Activated T-cell treated with anti-CD3 and anti-CD28 coated beads, Interleukin-2, amount 50 U/mL, for 48 hours (primary cell): ENCODE measurements at places on chromosomes 6 and 20.

DNA sequence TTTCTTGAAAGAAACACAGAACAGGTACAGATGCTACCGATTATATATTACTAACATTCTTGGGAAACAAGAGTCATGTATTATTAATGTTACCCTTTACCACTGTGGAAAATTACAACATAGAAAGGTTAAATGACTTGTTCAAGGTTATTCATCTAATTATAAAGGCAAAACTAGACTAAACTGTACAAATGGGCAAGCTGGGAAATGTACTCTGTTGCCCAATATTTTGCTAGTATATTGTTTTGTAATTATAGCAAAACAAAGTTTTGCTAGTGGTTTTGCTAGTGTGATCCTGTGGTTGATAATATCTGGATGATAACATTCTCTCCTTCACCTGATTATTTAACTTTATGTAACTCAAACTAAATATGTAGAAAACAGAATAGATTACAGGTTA lies 96.5 kb downstream of the TINAG start:
- no peak for DNase-seq

DNA sequence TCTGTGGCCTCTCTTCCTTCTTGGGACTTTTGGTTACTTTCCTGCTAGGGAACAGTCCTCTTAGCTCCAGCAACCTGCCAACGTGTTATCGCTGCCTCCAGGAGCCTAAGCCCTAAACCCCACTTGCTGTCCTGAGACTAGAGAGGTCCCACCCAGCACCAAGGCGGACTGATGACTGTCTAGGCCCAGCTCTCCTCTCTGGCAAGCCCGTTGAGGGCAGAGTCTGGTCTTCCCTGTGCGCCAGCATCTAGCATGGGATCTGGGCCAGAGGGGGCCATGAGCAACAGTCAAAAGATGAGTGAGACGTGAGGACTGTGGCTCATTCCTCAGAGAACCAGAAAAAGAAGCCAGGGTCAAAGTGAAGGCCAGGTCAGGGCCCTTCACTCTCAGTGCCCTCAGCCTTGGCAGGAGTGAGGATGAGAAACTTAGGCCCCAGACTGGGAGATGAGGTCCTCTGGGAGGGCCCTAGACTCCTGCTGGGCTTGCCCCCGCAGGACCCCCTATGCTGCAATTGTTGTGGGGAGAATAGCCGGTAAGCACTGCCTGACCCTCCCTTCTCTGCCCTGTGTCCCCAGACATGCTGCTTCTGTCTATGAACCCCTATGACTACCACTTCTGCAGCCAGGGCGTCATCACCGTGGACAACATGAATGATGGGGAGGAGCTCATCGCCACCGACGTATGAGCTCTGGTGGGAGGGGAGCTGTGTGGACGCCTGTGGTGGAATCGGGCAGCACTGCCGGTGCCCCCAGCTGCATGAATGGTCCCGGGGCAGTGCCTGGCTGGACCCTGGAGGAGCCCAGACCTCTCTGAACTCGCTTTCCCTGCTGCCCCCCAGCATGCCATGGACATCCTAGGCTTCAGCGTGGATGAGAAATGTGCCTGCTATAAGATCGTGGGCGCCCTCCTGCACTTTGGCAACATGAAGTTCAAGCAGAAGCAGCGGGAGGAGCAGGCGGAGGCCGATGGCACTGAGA lies 30.9 kb downstream of the MYH7B start:
- DNase-seq, result no peak

DNA sequence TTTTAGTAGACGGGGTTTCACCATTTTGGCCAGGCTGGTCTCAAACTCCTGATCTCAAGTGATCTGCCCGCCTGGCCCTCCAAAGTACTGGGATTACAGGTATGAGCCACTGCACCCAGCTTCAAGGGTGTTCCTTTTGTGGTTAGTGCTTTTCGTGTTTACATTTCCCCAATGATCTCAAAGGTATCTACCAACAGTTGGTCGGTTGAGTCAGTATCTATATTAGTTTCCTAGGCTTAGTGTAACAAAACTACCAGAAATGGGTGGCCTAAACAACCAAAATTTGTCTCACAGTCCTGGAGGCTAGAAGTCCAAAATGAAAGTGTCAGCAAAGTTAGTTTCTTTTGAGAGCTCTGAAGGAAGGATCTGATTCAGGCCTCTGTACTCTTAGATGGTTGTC lies 30.1 kb downstream of the CASP8AP2 start:
- no peak for DNase-seq

- DNase-seq, result no peak
Observed at GRCh38 chr6:52650941-52651340, 20.0 kb upstream of the TMEM14A start.

- no peak for DNase-seq
Observed at GRCh38 chr6:18406955-18407749, 20.0 kb downstream of the RNF144B start.

DNA sequence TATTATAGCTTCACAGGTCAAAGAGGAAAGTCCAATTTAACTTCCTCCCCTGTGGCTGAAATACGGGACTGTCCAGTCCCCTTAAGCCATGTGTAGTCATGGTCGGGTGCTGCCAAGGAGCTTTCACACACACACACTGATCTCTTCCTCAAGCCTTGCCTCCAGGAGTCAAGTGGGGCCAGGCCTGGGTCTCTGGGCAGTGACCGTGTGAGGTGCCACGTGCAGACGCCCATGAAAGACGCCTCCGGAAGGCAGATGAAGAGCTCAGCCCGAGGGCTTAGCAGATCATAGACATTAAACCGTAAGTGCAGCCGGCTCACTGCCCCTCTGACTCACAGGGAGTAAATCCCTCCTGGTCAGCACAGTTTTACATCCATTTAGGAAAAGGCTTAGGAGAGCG lies 4.2 kb downstream of the GABRR2 start:
- no peak for DNase-seq

GRCh38 chr6:167285077-167285770 lies 5.9 kb upstream of the UNC93A start:
- no peak for DNase-seq

DNA sequence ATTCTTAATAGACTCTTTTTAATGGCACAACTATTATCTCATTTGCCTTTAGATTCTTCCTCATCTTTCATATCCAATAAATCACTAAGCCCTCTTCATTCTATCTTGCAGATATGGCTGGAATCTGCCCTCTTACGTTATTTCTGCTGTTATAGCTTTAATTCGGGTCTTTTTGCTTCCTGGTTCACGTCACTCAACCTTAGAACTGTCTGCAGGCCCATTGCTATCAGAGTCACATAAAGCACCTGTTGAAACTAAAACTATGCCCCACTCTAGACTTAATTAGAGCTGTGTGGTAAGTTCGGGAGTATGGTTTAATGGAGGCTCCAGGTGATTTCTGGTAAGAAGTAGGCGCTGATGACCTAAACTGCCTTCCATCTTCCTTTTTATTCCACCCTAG lies 988 bp downstream of the QRSL1 start:
- DNase-seq, result no peak

DNA sequence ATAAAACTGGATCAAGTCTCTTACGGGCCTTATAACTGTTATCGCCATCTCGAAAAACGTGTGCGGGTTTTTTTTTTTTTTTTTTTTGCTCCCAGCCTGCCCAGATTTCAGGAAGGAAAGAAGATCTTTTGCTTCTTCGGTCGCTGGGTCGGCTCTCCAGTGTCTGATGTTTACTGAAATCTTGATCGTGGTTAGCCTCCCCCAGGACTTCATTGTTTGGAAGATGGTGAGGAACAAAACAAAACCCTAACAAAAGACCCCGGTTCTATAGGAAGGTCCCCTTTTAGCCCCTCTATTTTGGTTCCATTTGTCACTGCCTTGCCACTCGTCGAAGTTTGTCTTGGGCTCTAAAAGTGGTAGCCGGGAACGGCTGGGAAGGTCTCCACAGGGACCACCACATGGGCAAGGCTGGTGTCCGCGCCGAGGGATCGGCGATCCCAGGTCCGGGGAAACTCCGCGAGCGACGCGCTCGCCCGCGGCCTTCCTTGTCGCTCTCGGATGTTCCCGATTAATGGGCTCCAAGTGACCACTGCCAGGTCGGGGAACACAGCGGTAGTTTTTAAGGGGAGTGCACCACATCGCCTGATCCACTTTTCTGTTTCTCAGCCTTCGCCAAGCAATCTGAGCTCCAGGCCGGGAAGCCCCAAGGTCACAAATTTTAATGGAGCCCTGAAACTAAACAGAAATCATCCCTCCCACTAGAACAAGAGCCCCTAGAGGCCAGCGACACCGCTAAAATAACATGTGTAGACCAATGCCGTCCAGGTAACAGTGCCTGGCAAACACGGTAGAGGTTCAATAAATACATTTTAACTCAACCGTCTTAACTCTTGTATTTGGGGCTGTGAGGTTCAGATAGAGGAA lies 27.0 kb downstream of the TRIM27 start:
- DNase-seq, result peak; percentile 59

GRCh38 chr20:3871550-3872265 lies 17.5 kb upstream of the PANK2 start:
- no peak for DNase-seq

GRCh38 chr6:15499125-15499524 lies 163.7 kb downstream of the DTNBP1 start:
- DNase-seq, result no peak

GRCh38 chr6:94727710-94728109 lies 849.6 kb upstream of the MANEA start:
- no peak for DNase-seq

DNA sequence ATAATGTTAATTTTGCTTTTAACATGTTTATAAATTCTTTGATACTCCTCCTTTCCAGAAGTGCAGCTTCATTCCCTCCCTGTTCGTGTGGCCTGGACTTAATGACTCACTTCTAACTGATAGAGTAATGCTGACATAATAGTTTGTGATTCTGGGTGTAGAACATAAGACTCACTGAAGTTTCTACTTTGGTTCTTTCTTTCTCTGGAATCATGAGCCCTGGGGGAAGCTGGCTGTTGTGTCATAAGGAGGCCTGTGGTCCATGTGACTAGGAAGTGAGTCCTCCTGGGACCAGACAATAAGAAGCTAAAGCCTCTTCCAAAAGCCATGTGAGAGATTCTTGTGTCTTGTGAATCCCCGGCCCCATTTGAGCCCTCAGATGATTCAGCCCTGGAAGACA lies 30.5 kb upstream of the HLA-G start:
- no peak for DNase-seq

DNA sequence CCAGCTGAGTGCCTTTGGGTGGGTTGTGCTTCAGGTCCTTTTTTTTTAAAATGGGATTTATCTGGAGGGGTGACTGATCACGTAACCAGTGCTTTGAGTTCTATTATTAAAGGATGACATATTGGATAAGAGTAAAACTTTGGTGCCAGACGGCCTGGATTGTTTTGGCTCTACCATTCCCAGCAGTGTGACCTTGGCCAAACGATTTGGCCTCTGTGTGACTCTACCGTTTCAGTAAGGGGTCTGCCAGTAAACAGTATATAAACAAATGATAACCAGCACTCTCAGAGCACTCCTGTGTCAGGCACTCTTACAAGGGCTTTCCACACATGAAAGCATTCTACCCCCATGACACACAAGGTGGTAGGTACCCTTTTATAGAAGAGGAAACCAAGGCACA lies 8.7 kb downstream of the SCRT2 start:
- no peak for DNase-seq

DNA sequence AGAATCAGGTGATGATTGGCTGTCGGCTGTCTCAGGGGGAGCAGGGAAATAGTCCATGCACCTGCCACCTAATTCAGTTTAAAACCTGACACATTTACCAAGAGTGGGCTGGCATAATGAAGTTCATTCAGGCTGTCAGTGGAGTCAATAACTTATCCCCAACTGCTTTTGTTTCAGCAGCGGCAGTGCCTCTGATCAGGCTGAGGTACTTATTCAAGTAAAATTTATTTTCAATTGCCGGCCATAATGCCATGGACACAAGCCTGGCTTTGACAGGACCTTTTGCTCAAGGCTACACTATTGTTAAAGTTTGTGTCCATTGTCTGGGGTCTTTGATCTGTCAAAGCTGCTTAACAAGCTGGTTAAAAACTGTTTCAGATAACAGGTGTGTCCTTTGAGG lies 20.6 kb downstream of the OLIG3 start:
- no peak for DNase-seq

DNA sequence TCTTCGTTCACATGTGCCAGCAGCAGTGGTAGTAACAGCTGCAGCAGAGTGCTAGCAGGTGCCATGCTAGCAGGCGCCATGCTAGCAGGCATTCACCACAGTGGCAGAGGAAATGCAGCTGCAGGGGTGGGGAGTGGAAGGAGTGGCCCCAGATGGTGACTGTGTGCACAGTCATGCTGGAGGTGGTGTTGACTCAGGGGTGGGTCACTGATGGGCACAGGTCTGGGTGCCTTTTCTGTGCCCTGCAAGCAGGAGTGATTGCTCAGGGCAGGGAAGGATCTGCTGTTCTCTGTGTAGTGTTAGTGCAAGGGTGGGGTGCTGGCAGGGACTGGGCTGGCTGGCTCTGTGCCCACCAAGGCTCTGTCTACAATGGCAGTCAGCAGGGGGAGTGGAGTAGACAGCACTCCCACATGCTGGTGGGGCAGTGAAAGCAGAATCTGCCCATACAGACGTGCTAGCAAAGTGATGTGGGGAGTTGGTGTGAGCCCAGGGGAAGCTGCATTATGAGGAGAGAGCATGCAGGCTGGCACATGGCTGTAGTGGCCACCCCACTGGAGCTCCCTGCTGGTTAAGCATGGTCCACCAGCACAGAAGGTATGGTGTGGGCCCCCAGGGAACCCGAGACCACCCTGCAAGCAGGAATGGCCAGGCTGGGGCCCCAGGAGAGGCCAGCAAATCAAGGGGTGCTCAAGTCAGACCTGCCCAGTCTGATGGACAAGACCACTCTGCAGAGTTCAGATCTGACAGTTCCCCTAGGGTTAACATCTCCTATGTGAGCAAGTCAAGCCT lies 11.4 kb upstream of the TSPYL4 start:
- no peak for DNase-seq

DNA sequence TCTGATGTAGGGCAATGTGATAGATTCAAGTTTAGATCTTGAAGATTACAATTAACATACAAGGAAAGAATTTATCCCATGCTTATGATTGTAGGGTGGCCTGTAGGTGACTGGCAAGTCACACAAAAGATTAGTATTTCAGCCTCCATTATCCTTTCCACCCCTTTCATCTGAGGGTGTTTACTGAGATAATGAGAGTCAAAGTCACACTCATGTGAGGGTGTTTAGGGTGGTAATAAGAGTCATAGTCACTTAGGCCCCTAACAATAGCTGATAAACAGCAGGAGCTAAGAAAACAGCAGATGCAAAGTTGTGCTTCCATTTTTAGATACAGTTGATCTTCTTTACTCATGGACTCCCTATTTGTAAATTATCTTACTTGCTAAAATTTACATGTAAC lies 11.4 kb downstream of the FAM184A start:
- DNase-seq, result no peak

- DNase-seq, result no peak
Observed at GRCh38 chr6:90338409-90338808, 41.8 kb upstream of the BACH2 start.

GRCh38 chr6:96156425-96156824 lies 140.7 kb downstream of the FUT9 start:
- DNase-seq, result no peak
